ENCODE measurements at places on chromosomes 12 and 14.

DNA sequence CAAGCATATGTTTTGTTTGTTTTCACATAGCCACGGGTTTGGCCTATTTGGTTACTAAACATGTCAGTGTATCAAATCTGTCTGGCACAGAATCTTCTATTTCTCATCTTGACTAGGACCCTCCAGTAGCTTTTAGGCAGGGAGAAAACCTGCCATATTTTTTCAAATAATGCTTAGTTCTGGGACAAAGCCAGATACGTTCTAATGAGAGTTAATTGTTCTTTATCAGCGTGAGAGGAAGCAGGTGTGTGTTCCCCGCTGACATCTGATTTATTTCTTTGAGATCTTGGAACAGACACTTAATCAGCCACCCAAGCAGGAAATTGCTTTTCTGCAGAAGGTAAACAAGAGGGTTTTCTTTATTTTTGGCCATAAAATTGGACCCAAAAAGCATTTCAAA lies 54.8 kb downstream of the GOLGA5 start:
- DNase-seq = no peak

DNA sequence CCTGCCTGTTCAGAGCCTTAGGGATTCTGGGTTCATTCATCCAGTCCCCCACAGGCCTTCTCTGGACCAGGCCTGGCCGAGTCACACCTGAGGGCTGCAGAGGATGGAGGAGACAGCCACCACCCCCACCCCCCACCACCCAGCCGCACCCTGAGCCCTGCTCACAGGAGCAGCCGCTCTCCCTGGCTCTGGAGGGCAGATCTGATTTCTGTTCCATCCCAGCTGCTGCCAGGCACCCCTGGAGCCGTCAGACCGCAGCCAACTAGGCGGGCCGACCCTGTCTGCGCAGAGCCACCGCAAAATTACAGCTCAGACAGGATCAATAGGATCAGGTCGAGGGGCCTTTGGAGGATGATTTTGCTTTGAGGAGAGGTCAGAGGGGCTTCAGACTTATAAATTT lies 154.6 kb upstream of the MYL2 start:
- DNase-seq = no peak

- no peak for DNase-seq
These were observed 1.2 kb downstream of the CLIP1 start for GRCh38 chr12:122421187-122421820.

DNA sequence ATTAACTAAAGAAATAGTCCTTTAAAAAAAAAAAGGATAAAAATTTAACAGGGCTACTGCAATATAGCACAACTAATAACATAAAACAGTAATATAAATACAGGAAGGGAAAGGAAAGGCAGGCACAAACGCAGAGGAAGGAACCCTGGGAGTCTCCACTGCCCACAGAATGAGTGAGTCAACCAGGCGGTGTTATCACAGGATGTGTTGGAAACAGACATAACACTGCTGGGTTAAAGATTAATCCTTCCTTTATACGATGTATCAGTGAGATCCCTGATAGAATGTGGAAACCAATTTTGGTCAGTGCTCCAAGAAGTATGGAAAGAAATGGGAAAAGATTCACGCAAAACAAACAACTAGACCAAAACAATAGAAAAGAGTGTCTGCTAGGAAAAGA lies 47.9 kb downstream of the FGD6 start:
- no peak for DNase-seq

DNA sequence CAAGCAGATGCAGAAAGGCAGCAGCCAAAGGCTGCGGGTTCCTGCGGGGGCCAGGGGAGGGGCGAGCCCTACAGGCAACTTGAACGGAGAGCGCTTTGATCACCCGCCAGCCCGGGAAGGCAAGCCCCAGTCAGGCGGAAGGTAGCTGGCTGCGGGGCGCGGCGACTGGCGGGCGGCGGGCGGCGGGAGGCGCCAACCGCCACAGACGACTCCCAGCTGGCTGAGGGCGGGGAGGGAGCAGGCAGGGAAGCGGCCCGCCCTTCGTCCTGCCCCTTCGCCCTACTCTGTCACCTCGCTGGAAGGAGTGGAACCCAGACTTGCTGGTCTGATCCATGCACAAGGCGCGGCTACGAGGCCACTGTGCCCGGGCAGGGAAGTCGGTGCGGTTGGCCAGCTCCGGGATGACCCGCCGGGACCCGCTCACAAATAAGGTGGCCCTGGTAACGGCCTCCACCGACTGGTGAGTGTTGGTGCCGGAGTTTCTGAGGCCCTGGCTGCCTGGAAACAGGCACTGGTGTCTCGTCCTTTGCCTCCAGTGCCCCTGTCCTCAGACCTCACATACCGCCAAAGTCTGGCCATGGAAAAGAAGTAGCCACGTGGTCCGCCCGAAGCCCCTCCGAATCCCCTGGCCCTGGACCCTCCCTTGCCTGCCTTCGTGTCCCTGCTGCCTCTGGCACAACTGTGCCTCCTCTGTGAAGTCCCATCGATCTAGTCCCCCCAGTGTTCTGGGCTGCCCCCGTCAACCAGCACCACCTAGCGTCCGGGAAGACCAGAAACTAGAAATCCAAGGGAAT lies 15.4 kb upstream of the CARMIL3 start:
- DNase-seq = peak; percentile 30

- no peak for DNase-seq
These were observed 10.4 kb upstream of the RND1 start for GRCh38 chr12:48875944-48876515.

All from activated naive CD4-positive, alpha-beta T cell (primary cell).